Esophagus squamous epithelium (tissue), 5 donors: ENCODE measurements at places on chromosomes 5 and 9.

DNA sequence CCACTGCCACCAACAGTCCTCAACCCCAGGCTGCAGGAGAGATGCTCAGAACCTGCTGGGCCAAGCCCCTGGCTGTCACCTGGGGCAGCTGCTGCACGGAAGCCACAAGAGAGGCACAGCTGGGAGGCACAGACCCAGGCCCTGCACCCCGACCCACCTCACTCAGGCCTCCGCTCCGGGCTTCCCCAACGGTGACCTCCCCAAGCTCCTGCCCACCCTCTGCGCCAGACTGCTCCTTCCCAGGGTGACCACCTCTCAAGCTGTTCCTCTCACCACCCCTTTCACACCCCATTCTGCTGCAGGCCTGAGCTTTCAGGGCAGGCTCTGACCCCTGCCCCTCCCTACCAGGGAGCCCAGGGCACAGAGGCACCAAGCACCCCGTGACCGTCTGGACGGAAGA is 33.0 kb downstream of the VAV2 start:
- no peak for DNase-seq

GRCh38 chr5:154042766-154043165 is 4.0 kb downstream of the MFAP3 start:
- DNase-seq = no peak

GRCh38 chr9:14693251-14693861 is at the start of gene ZDHHC21:
ZDHHC21 (minus strand) TSS chr9:14693432; CDS start chr9:14674340, 19,092 bp downstream.
- DNase-seq = no peak

- DNase-seq = no peak
These were observed 610.5 kb downstream of the ACTL7B start for GRCh38 chr9:108245331-108245730.

- DNase-seq = no peak
These were observed 1714.1 kb downstream of the EFNA5 start for GRCh38 chr5:105956456-105957196.

GRCh38 chr9:116008278-116008677 is 145.3 kb upstream of the PAPPA start:
- DNase-seq = no peak
